ENCODE measurements at places on chromosomes 3 and 15.

DNA sequence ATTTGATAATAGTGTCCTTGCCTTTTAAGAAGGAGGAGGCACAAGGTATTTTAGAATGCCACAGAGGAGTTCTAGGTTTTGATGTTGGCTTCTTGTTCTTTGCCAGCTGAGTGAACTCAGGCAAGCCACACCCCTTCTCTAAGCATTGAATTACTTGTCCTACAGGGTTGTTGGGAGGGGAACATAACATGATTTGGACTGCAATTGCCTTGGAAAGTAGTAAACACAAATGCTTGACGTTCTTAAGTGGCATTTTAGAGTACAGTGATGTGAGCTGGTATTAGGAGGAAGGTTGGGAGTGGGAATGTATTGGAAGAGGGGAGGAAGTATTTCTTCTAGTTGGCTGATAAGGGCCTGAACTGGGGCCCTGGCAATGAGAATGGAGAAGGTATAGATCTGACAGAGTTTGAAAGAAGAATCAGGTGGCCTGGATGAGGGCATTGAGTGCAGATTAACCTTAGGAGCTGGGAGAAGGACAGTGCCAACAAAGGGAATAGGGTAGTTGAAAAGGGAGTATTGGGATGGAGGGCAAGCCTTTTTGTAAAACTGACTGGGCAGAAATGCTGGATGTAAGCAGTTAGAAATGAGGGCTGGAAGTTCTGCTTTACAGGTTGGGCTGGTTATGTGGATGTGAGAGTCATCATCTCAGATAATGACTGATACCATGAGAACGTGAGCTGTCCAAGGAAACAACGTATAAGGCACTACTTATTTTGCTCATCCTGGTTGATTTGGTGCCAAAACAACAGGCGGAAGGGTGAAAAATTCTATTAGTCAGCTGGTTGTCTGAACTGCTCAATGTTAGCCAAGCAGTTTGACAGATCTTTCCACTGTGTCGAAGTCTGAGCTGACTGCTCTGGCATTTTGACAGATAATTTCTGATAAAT is 16.7 kb downstream of the KAT2B start:
- no peak for DNase-seq

- no peak for DNase-seq
Measured at GRCh38 chr15:70062321-70062956, 35.3 kb downstream of the TLE3 start.

DNA sequence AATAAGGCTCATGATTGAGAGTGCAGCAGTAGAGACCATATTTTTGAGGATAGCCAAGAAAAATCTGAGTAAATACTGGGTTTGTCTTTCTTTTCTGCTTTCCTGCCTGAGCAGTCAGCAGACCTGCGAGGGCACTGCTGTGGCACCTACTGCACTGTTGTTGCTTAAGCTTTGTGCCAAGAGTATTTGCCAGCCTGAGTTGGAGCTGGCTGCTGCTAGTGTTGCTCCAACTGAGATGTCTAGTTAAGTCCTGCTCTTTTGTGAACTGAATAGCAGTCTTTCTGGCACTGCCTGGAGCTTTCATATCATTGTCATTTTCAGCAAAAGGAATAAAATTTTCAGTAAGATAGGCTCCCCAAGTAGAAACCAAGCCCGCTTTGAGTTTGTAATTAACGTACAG is 214.5 kb upstream of the P2RY1 start:
- DNase-seq: no peak

GRCh38 chr3:178618197-178618596 is 82.0 kb downstream of the KCNMB2 start:
- DNase-seq: no peak

GRCh38 chr15:78440375-78441373 is 2.7 kb downstream of the IREB2 start:
- no peak for DNase-seq

GRCh38 chr3:134694466-134694865 is 43.6 kb upstream of the KY start:
- DNase-seq: no peak

DNA sequence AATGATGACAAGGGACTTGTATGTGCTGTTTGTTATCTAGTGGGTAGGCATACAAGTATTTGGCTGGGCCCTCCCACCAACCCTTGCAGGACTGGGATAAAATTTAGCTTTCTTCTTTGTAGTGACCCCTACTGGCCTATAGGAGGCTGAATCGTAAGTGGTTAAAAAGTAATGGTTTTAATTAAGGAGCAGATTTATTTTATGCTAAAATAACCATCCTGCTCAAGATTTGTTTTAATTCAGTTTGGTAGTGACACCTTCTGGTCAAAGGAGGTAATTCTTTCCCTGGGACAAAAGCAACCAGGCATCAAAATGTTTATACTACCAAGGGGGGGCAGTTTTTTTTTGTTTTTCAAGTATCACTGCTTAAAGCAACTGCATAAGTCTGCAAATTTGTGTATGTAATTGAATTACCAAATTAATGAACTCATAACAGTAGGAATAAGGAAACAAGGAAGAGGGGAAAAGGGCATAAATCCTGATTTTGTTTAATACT is 70.7 kb downstream of the TOP2B start:
- no peak for DNase-seq

- no peak for DNase-seq
Measured at GRCh38 chr15:83088876-83089275, 18.6 kb upstream of the TM6SF1 start.

- no peak for DNase-seq
Measured at GRCh38 chr3:146026547-146026946, 134.4 kb downstream of the PLOD2 start.

- no peak for DNase-seq
Measured at GRCh38 chr3:155742349-155742965, 2.4 kb downstream of the PLCH1 start.

DNA sequence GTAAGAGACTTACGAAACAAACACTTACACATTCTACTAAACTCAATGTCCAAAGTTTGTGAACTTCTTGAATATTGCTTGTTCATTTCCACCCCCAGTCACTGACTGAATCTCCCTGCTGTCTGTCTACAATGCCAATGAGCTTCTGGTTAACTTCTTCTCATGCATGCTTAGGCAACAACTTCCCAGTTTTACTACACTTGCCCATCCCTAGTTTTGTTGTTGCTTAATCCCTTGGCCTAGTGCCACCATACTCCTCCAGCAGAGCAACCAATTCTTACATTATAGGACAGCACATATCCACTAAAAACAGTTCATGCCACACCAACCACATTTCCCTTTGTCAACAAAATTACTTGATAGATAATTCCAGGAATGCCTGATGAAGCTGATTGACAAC is 40.9 kb upstream of the CCR2 start:
- no peak for DNase-seq

GRCh38 chr15:45102226-45102625 is 11.7 kb downstream of the DUOX2 start:
- DNase-seq: no peak

DNA sequence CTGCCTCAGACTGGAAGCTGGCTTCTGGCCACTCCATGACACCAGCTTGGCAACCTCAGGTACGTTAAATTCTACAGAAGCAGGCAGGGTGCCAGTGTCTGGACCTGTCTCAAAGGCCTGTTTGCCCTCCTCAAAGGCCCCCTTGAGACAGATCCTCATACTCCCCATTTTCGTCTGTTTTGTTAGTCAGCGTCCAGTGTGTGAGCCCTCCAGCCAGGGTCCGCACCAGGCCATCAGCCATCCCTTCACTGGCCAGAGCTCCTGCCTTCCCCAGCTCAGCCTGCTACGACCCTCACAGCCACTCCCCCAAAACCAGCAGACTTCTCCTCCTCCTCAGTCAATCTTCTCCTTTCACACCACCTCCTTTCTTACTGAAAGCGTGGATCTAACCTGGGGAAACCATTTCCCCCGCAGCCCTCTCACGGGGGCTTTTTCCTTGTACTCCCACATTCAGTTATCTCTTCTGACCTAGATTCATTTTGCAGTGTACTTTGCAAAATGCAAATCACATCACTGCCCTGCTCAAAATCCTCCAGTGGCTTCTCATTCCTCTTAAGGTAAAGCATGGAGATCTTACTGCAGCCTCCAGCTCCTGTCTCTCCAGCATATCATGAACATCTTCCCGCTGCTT is 66.1 kb upstream of the CTDSPL start:
- DNase-seq: no peak

DNA sequence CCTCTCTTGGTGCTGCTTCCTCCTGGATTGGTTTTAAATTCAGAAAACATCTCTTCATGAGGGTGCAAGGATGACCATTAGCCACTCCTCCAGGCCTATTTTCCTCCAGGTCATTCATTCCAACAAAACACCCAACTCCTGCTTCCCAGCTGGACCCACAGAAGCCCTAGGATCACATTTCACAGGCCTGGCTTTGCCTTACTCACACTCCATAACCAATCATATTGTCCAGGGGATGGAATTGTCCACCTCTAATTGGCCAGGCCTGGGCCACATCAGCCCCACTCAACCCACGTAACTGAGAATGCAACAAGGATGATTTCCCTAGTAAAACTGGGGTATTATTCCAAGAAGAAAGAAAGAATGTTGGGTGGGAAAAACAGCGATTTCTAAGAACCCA is 616.7 kb upstream of the SUCLG2 start:
- DNase-seq: no peak

DNA sequence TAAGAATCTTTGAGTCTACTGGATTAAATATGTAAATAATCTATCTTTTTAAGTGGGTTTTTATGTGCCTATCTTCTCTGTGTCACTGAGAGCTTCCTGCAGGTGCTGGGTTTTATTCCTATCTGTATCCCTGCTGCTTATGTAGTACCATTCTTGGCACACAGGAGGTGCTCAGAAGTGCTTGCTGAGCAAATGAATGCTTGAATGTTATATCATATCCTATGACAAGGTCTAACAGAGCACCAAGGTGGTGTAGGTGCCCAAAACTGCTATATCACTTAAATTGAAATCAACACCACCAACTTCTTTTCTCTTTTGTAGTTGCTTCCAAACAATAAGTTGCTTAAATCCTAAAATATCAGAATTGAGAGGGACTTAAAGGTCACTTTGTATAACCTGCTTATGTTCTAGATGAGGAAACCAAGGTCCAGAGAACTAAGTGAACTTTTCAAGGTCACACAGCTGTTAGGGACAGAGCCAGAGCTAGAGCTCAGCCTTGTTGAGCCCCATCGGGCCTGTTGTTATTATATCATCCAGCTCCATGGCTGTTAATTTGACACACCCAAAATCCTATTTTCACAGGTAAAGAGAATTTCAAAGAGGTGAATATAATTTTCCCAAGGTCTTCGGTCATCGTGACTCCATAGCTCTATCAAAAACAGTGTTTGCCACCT is 46.0 kb downstream of the CCNL1 start:
- DNase-seq: no peak

- no peak for DNase-seq
Measured at GRCh38 chr15:96181873-96182301, 148.6 kb upstream of the NR2F2 start.

GRCh38 chr3:24086206-24086605 is 141.1 kb downstream of the NR1D2 start:
- no peak for DNase-seq

DNA sequence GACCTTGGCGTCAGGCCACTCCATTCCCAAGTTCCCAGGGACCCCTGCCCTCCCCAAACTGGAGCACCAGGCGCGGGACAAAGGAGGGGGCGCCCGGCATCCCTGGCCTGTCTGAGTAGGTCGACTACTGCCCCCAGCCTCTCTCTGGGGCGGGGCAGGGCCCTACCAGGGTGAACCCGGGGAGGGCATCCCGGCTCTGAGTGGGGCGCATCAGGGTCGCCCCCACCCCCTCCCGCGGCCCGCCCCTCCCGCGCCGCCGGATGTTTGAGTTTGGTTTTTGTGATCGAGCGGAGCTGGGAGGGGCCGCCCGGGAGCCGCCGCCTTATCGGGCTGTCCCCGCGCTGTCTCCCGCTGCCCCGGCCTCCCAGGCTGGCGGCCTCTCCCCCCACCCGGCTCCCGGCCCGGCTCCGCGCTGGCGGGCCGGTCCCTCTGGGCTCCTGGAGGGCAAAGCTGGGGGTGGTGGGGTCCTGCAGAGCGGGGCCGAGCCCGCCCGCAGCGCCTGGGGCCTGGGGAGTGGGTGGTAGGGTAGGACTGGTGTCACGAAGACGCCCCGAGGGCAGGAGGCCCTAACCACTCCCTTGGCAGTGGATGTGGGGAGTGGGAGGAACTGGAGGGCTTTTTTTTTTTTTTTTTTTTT is 47.2 kb upstream of the SMAD6 start:
- no peak for DNase-seq

- no peak for DNase-seq
Measured at GRCh38 chr3:77365152-77365551, 325.3 kb downstream of the ROBO2 start.

GRCh38 chr3:149243540-149243939 is 21.9 kb upstream of the CP start:
- DNase-seq: no peak

DNA sequence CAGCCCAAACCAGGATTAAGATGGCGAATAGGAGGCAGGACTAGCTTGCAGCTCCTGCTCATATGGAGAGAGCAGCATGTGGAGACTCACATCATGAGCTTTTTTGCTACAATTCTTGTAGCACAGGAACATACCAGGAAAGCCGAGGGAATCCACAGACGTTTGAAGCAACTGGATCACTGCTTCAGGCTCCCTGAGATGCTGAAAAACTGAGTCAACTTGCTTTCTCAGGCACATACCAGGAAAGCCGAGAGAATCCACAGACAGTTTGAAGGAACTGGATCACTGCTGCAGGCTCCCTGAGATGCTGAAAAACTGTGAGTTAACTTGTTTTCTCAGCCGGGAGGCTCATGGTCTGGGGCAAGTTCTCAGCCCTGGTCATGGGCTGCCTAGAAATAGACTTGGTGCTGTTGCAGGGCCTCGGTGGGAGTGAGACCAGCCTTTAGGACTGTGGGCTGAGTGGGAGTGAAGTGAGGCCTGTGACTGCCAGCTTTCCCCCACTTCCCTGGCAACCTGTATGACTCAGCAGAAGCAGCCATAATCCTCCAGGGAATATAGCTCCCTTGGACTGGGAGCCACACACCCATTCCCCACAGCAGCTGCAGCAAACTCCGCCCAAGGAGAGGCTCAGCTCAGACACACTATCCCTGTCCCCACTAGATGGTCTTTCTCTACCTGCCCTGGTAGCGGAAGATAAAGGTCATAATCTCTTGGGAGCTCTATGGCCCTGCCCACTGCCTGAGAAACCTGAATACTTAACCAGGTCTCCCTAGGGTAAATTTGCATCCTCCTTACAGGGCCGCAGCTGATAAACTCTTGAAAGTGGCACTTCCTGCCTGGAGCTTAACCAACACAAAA is 51.9 kb upstream of the PFN2 start:
- DNase-seq: no peak

GRCh38 chr3:9101286-9101685 is 138.0 kb upstream of the RAD18 start:
- DNase-seq: no peak
